ENCODE measurements at places on chromosomes 1 and 21.

- peak; percentile 83 for DNase-seq
Measured at GRCh38 chr1:167797015-167797414, 75.2 kb downstream of the MPZL1 start.

DNA sequence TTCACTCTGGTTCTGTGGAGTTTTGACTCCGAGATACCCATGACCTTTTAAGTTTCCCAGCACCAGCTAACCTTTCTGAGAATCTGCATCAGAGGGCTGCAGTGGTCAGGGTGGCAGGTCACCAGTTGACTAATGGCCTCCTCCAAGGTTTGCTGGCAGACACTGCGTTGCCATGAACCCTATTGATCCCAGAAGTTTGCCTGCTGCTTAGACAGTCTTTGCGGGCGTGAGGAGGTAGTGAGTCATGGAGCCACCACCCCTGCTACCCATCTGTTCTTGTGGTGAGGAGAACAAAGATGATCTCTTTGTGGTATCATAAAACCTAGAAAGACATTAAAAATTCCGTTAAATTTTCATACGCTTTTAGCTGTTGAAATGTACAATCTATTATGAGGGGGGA is 180.4 kb downstream of the FGGY start:
- DNase-seq = no peak

DNA sequence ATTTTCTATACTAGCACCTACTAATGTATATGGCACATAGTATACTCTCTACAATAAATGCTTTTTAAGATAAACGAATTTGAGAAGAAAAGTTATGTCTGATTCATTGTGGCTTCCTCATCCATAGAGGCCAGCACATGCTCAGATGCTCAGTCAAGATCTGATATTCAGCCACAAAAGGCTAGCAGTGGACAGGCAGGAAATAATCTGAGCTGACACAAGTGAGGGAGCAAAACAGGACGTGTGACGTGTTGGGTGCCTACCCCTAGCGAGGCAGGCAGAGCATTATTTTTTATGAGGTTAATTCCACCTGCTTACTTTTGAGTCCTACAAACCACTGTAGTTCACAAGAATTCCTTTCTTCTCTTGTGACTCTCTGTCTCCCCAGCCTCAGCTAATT is 550.9 kb downstream of the SMYD3 start:
- no peak for DNase-seq

- DNase-seq = peak; percentile 82
Measured at GRCh38 chr1:24986372-24986965, 56.4 kb upstream of the RUNX3 start.

DNA sequence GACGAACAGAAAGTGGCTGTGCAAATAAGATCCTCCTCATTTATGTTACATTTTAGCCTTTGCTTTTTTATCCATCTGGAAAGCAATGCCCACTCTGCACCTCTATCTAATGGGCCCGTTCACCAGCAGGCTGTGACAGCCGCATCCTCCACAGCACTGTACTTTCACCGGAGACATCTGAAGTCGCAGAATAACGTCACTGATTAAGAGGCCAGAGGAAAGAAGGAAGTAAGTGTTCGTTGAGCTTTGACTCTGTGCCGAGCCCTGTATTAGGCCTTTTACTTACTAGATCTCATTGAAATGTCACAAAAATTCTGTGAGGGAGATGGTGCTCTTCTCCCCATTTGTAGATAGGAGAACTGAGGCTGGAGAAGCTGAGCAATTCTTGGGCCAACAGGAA is 62.3 kb downstream of the KAZN start:
- DNase-seq = no peak

GRCh38 chr1:84769636-84770035 is 79.4 kb upstream of the SSX2IP start:
- no peak for DNase-seq

DNA sequence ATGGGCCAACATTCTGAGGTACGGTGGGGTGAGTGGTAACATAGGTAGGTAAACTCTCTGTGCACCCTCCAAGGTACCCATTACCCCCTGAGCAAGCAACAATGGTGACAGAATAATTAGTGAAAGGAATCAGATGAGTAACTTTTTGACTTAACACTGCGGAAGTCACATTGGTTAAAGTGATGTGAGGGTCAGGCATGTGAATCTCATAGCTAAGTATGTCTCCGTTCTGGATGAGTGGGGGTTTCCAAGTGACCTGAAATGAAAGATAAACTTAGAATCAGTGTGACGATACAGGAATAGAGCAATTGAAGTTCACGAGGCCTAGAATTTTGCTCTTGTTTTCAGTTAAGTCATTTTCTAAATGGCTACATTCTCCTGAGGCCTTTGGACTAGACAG is 311.7 kb downstream of the KCTD3 start:
- DNase-seq = no peak

GRCh38 chr1:55322842-55323241 is 107.7 kb upstream of the USP24 start:
- DNase-seq = no peak

DNA sequence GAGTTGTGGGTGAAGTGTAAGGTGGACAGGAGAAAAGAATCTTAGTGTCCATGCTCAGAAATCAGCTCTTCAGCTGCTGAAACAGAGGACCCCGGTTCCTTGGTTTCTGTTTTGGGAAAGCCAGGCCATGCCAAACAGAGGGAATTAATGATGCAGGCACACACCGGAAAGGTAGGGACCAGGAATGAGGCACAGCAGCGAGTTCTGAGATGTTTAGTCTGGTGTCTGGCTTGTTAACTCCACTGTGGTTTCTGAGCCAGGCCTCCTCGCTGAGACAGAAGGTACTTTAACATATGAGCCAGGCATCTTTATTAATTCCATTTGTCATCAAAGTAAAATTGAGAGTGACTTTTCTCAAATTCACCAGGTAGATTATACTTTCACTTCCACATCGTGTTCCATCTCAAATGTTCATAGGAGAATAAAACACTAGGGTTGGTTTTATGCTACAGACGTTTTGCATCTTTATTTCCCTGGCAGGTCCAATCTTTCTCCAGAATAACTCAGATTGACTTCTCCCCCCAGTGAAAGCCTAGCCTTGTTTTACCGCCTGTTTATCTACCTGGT is 23.5 kb downstream of the LRRC8D start:
- DNase-seq = no peak

DNA sequence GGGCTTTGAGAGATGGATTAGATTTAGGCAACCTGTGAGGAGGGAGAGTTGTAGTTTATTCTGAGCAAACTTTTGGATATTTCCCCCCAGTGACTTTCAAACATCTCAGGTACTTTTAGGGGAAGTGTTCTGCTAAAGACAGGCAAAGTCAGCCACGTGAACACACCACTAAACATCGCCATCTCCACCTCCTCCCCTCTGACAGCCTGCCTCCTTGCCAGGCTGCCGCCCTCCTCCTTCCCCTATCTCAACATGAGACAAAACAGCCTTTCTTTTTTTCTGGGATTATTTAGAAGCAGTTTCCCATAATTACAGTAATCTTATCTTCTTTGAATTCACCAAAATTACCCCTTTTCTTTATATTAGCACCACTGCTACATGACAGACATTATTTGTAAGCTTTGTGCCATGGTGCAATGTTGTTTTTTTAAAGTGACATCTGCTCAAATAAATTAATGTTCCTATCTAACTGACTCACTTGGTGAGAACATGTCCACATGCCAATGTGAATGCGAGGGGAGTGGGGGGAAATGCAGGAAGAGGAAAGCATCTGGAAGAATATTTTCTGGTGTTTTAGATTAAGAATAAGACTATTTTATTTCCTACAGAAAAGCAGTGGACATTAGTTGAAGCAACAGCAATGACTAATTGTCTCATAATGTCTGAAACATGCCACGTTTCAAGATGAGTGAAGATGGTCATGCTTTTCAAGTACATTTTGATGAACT is 147.8 kb upstream of the ATP1B1 start:
- no peak for DNase-seq

DNA sequence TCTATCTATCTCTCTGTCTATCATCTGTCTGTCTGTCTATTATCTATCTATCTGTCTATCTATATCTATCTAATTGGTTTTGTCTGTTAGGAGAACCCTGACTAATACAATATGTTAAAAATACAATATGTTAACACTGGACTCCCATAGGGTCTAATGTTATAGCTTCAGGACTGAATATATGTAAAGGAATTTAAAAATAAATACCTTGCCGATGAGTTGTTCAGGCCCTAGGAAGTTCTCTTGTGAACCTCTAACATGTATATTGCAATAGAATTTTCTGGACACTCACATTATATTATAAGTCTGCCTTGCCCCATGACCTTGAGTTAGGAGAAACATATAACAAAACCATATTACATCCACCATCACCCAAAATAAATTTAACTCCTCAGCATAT is 900.6 kb downstream of the NCAM2 start:
- no peak for DNase-seq

DNA sequence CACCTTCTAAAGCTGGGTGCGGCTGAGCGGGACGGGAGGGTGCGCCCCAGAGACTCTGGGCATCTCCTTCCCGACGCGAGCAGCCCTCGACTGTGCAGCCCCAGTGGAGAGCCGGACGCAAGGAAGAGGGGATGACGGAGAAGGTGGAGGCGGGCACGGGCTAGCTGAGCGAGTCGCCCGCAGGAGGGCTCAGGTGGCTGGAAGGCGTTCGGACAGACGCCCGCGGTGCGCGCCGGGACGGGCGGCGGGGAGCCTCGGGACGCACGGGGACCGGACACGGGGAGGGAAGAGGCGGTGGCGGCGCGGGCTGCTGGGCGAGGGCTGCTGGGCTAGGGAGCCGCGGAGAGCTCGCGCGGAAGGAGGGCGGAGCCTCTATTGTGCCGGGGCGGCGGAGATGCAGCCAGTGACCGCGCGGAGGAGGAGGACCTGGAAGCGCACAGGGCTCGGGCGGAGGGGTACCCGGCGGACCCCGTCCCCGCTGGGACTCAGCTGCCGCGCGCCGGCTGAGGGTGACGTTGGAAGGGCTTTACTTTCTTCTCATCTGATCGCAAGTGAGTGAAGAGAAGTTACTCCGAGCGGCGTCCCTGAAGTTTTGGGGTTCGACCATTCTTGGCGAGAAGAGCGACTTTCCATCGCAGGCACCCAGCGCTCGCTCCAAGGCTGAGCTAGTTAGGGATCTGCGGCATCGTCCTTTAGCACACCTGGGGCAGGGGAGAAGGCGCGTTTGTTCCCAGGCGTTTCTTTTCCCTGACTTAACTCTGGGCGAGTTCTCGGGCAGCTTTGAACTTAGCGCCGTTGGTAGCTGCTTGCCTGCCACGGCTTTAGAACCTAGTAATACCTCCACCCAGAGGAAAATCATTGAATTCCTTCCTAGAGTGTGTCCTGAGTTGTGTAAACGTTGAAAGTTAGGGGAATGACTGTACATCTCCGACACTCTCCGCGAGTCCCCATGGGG is at the start of gene OLFML2B:
Gene OLFML2B (minus strand): TSS at position 323 of the 955 bp plus-strand sequence. CDS start 439 bp downstream, outside the sequence.
- DNase-seq = peak; percentile 56

DNA sequence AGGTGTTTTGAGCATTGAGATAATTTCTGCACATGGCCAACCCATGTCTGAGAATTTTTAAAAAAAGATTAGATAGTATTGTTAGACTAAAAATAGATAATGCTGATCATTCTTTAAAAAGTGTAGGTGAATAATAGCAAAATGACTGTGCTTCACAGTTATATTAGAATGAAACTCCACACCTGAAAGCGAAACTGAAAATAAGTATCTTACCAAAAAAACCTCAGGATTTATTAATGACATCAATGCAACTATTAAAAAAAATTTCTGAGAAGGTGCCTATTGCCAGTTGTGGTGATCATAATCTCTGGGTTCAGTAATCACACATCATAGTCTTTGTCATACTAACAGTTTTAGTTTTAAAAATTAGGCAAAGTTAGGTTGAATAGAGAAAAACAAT is 36.5 kb downstream of the PLA2G4A start:
- no peak for DNase-seq

DNA sequence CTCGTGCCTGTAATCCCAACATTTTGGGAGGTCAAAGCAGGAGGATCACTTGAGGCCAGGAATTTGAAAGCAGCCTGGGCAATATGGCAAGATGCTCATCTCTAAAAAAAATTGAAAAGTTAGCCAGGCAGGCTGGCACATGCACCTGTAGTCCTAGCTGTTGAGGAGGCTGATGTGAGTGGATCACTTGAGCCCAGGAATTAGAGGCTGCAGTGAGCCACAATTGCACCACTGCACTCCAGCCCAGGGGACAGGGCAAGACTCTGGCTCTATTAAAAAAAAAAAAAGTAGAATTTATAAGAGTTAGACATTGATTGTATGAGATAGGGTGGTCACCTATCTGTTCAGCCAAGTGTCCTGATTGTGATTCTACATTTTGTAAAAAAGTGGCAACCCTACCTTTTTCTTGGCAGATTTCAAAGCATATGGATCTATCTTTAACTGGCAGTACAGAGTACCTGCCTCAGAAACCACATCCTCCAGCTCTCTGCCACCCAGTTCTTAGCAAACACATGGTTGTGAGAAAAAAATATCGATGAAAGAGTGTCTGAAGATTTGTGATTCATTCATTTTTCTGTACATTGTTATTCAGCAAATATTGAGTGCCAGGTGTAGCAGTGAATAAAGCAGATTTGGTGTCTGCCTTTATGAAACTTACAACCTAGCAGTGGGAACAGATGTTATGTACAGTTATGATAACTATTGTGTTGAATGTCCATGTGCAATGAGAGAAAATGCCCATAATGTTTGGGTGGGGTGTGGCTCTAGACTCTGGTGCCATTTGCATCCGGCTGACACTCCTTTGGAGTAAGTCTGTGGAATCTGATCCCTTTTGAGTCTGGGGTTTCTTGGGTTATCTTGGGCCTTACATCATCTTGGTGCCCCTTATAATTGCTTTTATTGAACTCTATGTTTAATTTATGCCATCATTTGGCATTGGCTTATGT is 82.5 kb downstream of the ST3GAL3 start:
- no peak for DNase-seq

- DNase-seq = no peak
Measured at GRCh38 chr1:201870397-201870796, 18.3 kb upstream of the SHISA4 start.

DNA sequence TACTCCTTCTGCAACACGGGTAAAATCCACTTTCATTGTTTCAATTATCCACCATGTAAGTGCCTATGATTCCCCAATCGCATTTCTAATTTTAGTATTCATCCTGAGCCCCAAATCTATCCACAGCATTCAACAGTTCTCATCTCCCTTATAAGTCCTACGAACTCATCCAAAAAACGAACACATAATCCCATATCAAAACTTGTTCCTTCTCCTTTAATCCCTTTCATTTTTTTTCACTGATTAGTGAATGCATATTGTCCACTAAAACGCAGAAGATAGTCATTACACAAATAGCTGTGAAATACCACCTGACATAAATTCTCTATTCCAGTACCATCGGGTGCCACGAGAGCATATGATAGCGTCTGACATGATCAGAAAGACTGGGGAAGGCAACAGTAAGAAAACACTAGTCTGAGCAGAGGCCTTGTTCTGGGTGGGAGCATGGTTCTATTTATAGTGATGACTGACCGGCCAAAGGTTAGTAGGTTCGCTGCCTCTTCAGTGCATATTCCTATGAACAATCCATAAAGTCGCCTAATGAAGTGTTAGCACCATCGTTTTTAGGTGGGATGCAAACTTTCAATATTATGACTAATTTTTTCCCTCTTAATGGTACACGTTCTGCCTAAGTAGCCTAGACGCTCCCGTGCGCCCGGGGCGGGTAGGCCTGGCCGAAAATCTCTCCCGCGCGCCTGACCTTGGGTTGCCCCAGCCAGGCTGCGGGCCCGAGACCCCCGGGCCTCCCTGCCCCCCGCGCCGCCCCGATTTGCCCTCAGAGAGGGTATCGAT is 648 bp downstream of the ATP5PF start:
- peak; percentile 38 for DNase-seq

GRCh38 chr1:177585302-177586220 is 384.3 kb downstream of the SEC16B start:
- DNase-seq = peak; percentile 72

- DNase-seq = no peak
Measured at GRCh38 chr1:934991-935750, 11.4 kb downstream of the SAMD11 start.

- DNase-seq = no peak
Measured at GRCh38 chr1:116573431-116574095, 2.7 kb upstream of the CD58 start.

All from lung (tissue), 17 donors.